ENCODE measurements at places on chromosomes 7 and 10.

GRCh38 chr10:69879634-69880257 is 78.0 kb downstream of the COL13A1 start:
- DNase-seq = no peak

DNA sequence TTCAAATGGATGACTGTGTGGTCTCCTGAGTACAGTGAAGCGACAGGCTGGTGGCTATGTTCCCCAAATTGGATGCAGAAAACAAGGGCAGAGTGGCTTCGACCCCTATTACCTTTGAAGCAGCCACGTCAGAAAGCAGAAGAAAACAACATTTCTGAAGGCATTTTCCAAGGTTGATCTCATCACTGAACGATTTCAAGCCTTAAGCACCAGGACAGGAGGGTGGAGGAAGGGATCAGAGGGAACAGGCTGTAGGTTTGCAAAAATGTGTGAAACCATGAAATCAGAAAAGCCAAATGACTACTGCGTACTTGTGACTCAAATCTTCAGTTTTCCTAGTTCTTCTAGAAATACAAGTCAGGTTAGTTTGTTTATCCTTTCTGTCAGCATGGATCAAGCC is 181.0 kb upstream of the TMEM106B start:
- DNase-seq = no peak

DNA sequence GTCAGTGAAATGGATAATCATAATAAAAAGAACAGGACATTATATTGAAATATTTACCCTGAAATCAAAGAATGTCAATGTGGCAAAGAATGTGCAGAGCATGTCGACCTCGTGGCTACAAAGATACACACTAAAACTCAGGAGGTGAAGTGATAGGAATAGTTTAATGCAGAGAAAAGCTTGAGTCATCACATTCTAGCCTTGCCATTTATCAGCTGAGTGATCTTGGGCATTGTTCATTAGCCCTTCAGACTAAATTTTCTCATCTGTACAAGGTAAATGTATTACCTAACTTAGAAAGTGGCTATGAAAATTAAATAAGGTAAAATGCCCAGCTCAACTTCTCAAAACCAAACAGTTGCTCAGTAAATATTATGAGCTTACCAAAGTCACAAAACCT is 22.6 kb downstream of the CALCR start:
- no peak for DNase-seq

GRCh38 chr7:150388709-150389531 is 9.8 kb downstream of the ZNF775 start:
- no peak for DNase-seq

GRCh38 chr7:42485301-42485766 is 248.3 kb upstream of the GLI3 start:
- no peak for DNase-seq

DNA sequence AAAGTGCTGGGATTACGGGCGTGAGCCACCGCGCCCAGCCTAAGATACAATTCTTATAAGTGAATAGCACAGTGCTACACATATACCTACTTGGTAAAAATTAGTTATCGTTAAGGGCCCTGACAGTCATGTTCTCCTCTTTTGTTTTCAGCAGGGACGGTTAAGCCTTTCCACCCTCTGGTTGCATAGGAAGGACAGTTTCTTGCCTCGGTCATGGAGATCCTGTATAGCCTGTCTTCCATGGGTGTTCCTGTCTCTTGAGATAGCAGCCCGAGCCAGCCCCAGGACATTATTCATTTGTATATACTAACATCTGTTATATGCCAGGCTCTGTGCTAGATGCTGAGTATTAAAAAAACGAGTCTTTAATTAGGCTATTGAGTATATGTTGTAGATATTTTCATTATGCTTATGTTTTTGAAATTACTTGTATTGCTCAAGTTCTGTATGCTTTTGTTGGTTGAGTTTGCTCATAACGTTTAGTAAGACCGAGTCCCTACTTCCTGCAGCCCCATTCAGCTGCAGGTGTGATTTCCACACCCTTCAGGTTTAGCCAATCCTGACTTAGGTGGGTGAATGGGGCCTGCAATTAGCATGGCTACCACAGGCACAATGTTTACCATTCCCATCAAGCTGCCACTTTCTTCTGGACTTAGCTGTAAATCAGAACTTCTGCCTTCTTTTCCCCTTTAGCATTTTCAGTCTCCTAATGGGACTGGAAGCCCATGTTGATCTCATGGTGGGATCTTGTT is 24.8 kb downstream of the CCSER2 start:
- no peak for DNase-seq

- no peak for DNase-seq
Observed at GRCh38 chr10:69728335-69728870, 73.3 kb upstream of the COL13A1 start.

DNA sequence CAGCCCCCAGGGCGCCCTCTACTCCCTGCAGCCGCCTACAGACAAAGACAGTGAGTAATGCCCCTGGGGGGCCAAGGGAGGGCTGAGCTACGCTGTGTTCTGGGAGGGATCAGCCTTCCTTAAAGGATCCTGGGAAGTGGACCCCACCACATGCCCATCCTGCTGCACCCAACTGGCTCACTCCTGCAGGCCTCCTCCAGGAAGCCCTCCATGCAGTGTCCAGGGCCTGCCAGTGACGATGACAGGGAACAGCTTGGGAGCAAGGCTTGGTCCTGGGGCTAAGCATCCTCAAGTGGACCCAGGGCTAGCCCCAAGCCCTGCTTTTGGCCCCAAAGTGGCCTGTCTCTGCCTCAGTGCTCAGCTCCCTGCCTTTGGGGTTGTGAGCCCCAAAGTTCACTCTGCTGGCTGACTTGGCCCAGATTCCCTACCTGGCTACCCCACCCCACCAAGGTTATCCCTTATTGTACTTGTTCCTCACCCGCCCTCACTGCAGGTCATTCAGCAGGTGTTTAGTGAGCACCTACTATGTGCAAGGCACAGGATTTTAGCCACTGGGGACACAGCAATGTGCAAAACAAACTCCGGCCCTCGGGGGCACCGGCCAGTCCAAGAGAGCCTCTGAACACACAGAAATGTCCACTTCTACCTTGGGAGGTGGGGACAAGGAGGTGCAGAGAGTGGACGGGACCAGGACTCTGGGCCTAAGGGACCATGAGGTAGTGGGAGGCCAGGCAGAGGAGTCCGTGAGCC is 83.5 kb downstream of the MYL10 start:
- DNase-seq = no peak

DNA sequence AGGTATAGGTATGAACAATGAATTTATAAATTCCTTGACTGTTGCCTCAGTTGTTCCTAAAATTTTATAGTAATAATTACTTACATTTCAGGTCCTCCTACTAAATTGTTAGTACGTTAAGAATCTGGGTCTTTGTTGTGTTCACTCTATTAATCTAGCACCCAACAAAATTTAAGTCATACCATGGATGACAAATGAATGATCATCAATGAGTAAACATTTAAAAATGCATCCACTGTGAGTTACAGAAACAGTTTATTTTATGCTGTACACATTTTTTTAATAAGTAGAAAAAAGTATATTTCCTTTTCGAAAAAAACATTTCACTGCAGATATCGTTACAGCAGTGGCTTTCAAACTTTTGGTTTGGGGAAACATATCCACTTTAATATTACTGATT is 265.2 kb downstream of the PCLO start:
- DNase-seq = no peak

- no peak for DNase-seq
Observed at GRCh38 chr10:14528450-14528849, 197.7 kb upstream of the FRMD4A start.

DNA sequence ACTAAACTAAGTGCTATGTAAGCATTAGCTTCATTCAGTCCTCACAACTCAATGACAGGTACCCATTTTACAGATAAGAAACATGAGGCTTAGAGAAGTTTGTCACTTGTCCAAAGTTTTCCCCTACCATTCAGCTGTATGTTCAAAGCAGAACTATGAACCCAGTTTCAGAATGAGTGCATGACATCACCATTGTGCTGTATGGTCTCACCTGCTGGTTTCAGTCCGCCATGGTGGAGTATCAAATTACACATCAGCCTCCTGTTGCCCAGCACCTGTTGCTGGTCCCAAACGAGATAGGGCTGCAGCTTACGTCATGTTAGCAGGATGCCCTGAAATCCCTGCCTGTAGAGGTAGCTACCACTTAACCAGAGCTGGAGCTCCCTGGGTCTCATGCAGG is 95.0 kb downstream of the DYNC1I1 start:
- no peak for DNase-seq

GRCh38 chr7:40186586-40186985 is 51.8 kb downstream of the SUGCT start:
- DNase-seq = no peak

DNA sequence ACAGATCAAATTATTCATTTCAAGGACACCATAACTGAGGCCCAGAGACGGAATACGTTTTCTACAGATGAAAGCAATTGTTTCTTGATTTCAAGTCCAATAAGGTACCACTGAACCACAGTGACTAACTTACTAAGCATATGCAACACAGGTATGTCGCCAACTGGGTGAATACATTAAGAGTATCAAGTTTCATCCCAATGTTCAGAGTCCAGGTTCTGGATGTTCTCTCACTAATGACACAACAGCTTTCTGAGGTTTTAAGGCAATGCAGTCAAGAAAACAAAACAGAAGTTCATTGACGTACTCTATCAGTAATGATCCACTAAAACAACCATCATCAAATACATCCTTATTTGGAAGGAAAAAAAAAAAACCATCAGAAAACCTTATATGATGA is 35.8 kb downstream of the NSUN6 start:
- no peak for DNase-seq

- DNase-seq = no peak
Observed at GRCh38 chr10:101294109-101294508, 59.9 kb upstream of the BTRC start.

DNA sequence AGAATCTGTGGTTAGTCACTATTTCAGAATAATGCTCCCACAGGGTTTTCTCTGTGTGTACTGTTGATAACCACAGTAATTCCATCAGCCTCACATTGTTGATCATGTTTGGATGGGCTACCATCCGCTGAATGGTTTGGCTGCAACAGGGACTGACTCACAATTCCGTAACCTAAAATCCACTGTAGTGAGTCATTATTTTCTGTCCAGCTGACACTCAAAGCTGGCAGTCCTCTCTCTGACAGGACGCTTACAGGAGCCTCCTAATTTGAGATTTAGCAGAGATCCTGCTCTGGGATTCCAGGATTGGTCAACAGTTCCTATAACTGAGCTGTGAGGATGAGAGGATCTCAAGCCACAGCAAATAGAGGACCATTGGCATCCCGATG is 32.7 kb downstream of the VWA2 start:
- peak; percentile 42 for DNase-seq

GRCh38 chr7:17075601-17076255 is 193.9 kb upstream of the AGR3 start:
- DNase-seq = no peak

- no peak for DNase-seq
Observed at GRCh38 chr10:11532306-11532705, 79.1 kb downstream of the USP6NL start.

GRCh38 chr7:128889121-128889520 is 21.4 kb downstream of the KCP start:
- no peak for DNase-seq

DNA sequence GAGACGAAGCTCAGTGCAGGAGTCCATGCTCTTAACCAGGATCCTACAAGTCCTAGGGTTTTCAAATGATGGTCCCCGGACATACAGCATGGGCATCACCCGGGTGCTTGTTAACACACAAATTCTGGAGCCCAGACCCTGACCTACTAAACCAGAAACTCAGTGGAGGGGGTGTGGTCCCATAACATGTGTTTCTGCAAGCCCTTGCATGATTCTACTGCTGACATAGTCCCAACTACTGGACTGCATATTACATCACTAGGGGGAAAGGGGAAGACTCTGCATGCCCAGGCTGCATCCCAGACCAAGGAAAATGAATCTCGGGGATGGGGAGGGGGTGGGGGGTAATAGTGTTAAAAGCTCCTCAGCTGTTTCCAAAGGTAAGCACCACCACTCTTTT is 40.3 kb downstream of the GRB10 start:
- DNase-seq = no peak

- DNase-seq = no peak
Observed at GRCh38 chr10:117239051-117239450, 1.9 kb upstream of the SLC18A2 start.

DNA sequence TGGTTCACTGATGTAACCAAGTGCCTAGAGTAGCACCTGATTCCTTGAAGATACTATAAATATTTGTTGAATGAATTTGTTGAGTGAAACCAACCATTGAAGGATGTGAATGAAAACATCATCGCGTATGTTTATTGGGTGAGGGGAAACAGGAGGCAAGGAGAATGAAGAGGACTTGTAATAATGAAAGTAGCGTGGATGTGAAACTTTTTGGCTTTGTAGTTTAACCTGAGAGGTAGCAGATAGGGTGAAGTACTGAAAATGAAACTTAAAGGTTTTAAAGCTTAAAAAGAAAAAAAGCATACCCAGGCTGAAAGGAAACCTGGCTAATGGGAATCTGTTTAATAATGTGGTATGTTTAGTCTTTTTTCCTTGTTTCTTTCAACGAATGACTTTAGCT is 5.2 kb downstream of the CCNY start:
- no peak for DNase-seq

DNA sequence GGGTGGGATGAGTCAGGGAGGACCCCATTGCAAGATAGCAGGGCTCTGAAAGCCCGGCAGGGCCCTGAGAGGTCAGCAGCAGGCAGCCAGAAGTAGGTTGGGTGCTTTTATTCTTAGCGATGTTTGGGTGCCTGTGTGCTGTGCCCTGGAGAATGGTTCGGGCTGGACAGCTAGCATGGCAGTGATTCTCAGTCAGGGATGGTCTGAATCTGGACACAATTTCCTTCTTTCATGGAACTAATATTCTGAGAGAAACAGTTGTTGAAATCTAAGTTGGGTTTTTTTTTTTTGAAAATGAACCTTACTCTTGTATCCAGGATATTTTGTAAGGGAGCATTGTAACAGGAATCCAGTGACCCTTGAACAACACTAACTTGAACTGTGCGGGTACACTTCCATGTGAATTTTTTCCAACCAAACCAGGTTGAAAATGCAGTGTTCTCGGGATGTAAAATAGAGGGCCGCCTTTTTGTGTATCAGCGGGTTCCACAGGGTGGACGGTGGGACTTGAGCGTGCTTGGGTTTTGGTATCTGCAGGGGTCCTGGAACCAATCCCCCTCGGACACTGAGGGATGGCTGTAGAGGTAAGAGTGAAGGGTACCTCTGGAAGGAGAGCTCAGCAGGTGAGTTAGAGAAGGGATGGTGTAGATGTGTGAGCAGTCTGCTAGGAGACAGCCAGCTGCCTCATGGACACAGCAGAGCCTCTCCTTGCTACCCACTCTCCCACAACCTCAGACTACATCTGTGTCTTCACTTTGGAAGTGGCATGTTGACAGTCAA is 12.5 kb downstream of the CCNY start:
- DNase-seq = no peak

DNA sequence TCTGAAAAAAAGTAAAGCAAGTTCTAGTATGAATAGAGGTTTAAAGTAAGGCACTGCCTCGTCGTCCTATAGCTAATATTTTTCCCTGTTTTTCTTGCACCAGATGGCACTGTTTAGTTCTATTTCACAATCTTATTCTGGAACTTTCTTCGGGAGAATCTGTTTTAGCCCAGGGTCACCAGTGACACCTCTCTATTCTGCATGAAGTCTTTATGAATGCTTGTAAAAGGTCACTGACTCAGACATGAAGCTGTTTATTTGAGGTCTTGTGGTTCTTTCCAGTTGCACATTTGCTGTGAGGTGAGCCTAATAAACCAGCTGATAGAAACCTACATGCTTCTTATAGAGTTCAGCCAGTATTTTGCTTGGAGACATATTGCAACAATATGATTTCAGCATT is 444.3 kb downstream of the AUTS2 start:
- DNase-seq = no peak

All from HCT116 (cell line).